ENCODE measurements at places on chromosomes 6 and 20.

GRCh38 chr6:12490351-12490903 is 200.3 kb downstream of the EDN1 start:
- no peak for DNase-seq

- DNase-seq: no peak
Observed at GRCh38 chr6:25222006-25222678, 57.0 kb upstream of the CARMIL1 start.

GRCh38 chr6:156953479-156954146 is 176.4 kb downstream of the ARID1B start:
- peak; percentile 94 for DNase-seq

DNA sequence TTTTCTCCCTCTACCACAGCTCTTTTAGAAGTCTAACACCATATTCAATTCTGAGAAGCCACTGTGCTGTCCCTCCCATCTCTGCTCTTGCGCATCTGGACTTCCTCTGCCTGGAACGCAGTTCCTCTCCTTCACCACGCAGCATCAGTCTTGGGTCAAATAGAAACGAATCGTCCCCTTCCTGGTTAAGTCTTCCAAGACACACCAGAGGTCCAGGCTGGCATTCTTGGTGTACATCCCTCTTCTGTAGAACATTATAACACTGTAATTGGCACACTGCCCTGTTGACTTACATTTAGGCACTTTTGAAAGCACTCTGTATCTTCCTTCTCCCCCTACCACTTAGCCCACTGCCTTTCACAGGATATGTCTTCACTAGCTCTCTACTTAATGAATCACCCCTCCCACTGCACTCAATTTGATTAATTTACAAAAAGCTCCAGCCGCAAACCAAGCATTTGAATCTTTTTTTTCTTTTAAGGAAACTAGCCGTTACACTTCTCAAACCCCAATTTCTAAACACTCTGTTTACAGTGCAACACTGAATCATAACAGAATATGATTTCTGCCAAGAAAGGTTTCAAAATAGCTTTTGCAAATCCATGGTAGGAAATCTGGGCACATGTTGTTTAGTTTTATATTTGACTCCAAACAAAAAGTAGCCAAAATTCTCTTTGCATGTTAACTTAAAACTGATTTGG is 140.8 kb upstream of the CARMIL1 start:
- peak; percentile 56 for DNase-seq

- peak; percentile 56 for DNase-seq
Observed at GRCh38 chr6:117463762-117464665, 18.5 kb upstream of the DCBLD1 start.

DNA sequence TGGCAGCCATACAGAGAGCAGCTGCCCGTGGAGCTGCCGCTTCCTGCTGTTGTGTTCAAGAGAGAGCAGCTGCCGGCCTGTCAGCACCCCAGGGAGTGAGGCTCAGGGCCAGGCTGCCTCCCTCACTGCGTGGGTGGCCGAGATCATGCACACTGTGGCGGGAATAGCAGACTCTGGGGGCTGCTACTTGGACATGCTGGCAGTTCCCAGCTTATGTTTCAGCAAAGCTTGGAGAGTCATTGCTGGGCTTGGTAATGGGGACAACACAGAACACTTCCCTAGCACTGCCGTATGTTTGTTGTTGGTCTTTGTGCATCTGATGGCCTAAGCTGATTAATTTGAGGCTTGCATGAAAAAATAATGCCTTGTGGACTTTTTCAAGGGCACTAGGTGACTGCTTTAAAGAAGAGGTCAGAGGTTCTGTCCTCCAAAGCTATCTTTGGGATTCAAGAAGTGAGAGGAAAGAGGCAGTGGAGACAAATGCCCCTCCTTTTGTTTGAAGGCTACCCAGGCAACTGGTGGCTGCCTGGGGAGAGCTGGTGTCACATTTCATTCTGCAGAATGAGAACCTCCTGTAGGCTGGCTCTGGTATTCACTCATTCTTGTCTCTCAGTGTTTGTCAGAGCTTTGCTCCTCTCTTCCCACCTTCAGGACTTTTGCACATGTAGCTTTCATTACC is 18.8 kb downstream of the MRAP2 start:
- DNase-seq: peak; percentile 32

GRCh38 chr6:63272397-63272796 is 47.4 kb downstream of the LGSN start:
- DNase-seq: peak; percentile 45

- no peak for DNase-seq
Observed at GRCh38 chr20:25005661-25006060, 13.1 kb upstream of the APMAP start.

Data from renal cortical epithelial cell (primary cell).